Aorta (tissue), 5 donors: ENCODE measurements at places on chromosomes 4 and X. TPM values are rescaled to one million over a fixed set of nuclear protein-coding genes. Genes with fewer than 3 reads are reported as not detected.

DNA sequence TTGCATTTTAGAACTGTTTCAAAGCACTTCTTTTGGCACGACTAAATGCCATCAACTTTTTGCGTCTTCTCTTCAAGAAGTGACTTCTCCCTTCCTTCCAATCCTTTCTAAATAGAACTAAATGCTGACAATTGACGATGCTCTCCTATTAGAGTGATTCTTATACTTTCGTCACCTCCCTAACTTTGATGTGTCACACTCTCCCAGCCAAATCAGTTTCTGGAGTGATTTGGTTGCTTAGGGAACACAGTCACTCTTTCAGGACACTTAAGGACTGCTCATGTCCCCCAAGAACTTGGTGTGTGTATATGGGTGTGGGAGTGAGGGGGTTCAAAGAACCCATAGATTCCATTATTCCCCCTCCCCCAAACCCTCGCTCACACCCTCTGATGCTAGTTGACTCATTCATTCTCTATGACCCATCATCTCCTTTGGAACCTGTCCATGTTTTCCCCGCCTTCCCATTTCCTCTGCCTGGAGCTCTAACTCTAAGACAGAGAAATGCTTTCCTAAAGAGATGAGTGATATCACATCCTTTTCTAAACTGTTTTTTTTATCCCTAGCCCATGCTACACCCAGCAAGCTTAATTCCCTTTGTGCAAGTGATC, 26.8 kb upstream of the AREG start:
- no peaks in the 10 kb centered on the region for H3K27me3 ChIP-seq
- H3K4me1 ChIP-seq: no peaks in the 10 kb centered on the region
- no peak for DNase-seq

- no peak overlapping the region for H3K4me3 ChIP-seq
- H3K4me1 ChIP-seq: no peaks in the 10 kb centered on the region
- H3K27me3 ChIP-seq: no peaks in the 10 kb centered on the region
- no peaks in the 10 kb centered on the region for H3K36me3 ChIP-seq
- H3K27ac ChIP-seq: peak overlapping the region; percentile 99
These were observed 55.9 kb downstream of the C4orf51 start for GRCh38 chr4:145735827-145736226.

GRCh38 chr4:38989487-38989886, 42.7 kb downstream of the TMEM156 start:
- H3K4me3 ChIP-seq: no peak overlapping the region
- no peaks in the 10 kb centered on the region for H3K27me3 ChIP-seq
- H3K36me3 ChIP-seq: no peaks in the 10 kb centered on the region
- no peak for DNase-seq
- peaks cover 2% of the 10 kb centered on the region for H3K4me1 ChIP-seq
- H3K27ac ChIP-seq: no peak overlapping the region

DNA sequence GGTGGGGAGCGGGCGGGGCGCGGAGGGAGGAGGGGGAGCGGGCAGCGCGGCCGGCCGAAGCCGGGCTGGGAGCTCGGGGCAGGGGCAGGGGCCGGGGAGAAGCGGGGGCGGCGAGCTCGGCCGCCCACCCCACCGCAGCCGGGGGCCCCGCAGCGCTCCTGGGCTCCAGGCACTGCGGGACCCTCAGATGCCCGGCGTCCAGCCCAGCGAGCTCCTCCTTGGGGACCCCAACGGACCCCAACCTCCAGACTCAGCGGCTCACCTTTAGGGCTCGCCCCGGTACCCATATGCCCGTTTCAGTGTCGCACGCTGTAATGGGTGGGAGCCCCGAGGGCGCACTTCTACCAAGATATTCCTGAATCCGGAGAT, 357 bp upstream of the ADGRG2 start:
- DNase-seq: no peak
- no peaks in the 10 kb centered on the region for H3K4me1 ChIP-seq
- H3K27me3 ChIP-seq: no peaks in the 10 kb centered on the region
- H3K36me3 ChIP-seq: no peaks in the 10 kb centered on the region
- no peak overlapping the region for H3K27ac ChIP-seq

The TASL gene
- 4.4 TPM for total RNA-seq

The GSX2 gene
- total RNA-seq: not detected
